NCI-H2107 (cell line): ENCODE measurements at places on chromosomes 4 and X.

DNA sequence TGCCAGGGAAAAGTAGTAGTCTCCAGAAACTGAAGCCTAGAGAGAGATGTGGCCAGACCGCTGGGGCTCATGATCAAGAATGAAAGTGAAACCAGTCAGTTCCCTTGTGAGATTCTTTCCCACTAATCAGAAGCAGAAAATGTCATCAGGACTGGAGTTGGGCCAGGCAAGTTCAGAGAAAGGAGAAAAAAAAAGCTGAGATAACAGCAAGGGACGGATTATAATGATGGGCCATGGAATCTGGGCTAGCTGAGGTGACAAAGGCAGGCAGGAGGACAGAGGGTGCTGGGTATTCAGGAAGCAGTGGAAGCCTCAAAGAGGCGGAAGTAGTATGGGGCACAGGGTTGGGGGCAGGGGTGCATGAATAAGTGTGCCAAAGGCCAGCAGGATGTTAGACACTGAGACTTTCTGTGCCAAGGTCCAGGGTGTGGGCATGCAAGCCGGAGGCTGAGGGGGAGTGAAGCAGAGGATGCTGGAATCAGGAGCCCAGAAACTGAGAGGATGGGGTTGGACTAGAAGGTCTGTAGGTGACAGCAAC, 2.5 kb downstream of the CXorf38 start:
- peak; percentile 5 for DNase-seq

DNA sequence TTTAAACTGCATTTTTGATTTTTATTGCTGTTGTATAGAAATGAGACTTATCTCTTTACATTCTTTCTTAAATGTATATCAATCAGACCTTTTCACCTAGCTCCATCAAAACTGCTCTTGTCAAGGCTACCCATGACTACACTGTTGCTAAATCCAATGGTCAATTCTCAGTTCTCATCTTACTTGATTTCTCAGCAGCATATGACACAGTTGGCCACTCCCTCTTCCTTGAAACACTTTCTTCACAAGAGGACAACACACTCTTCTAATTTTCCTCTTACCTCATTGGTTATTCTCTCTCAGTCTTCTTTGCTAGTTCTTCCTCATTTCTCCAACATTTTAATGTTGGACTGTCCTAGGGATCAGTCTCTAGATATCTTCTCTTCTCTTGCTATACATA, 94.1 kb upstream of the CITED1 start:
- no peak for DNase-seq

GRCh38 chrX:32868524-32868895, 342.8 kb downstream of the DMD start:
- DNase-seq = no peak

DNA sequence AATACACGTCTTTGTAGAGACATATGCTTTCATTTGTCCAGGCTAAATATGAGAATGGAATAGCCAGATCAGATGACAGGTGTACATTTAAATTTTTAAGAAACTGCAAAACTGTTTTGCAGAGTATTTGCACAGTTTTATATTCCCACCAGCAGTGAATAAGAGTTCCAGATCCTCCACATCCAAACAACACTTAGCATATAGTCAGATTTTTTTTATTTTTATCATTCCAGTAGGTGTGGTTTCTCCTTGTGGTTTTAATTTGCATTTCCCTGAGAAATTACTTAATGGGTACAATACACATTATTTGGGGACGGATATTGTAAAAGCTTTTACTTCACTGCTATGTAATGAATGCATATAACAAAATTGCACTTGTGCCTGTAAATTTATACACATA, 56.7 kb upstream of the IRF2 start:
- no peak for DNase-seq

- no peak for DNase-seq
These were observed 22.3 kb downstream of the GAK start for GRCh38 chr4:909821-910220.

DNA sequence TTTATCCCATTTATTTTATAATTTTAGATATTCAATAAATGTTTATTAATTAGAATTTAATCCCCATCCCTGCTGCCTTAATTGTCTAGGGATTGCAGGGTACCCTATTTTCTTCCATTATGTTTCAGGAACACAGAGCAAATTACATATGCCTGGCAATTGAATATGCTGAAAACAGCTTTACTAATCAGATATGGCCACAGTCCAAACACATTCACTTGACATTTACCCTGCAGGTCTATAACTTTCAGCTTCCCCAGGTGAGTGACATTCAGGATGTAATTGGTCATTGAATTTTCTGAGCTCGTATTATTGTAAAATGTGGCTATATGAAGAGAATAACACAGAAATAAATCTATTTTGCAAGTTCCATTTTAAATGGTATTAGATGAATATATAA, 218.7 kb upstream of the NDST4 start:
- no peak for DNase-seq

- no peak for DNase-seq
These were observed 13.5 kb downstream of the PRKX start for GRCh38 chrX:3699821-3700381.

DNA sequence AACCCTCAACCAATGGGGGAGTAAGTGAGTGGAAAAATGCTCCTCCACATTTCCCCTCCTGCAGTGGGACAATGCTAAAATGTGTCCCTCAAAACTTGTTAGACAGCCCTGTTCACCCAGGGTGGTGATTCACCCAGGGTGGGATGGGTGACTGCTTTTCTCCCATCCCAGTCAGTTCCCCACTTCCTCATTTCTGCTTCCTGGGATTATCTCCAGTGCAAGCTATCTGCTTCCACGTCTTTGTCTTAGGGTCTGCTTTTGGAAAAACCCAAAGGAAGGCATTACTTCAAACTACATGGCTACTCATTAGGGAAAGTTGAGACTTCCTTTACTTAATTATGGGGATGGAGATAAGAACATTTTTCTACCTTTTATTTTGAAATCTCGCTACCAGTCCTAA, 45.5 kb downstream of the ETNPPL start:
- no peak for DNase-seq

DNA sequence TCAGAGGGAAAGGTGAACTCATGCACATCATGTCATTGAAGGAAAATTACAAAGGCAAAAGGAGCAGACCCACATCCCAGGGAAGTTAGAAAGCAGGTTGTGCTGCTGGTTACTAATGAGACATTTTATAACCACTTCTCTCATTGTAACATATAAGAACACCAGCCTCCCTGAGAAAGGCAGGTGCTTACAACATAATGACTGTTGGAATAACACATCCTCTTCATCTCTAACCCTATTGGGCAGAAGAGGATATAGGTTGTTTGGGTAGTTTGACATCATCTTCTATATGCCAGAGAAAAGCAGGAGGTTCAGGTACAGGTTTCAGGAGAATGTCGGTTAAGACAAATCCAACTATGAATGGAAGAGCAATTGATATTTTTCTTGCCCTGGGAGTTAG, 77.6 kb downstream of the MAOA start:
- DNase-seq = no peak

- DNase-seq = no peak
These were observed 97.4 kb upstream of the MYOZ2 start for GRCh38 chr4:119038116-119038841.

DNA sequence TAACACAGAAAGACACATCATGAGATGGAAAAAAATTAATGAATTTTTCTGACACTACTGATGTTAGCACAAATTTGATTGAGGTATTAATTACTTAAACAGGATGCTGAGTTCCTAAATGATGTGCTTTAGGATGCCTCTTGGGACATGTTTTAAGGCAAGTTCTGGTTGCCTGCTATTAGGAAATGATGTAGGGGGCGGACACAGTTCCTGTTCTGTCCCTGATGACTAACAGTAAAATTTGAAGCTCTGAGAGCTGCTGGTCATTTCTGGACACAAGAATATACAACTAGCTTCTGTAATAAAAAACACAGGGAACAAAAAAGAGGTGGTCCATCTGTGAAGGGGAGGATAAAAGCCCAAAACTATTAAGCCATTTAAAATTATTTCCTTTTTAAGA, 163.2 kb upstream of the ETNPPL start:
- DNase-seq = no peak

DNA sequence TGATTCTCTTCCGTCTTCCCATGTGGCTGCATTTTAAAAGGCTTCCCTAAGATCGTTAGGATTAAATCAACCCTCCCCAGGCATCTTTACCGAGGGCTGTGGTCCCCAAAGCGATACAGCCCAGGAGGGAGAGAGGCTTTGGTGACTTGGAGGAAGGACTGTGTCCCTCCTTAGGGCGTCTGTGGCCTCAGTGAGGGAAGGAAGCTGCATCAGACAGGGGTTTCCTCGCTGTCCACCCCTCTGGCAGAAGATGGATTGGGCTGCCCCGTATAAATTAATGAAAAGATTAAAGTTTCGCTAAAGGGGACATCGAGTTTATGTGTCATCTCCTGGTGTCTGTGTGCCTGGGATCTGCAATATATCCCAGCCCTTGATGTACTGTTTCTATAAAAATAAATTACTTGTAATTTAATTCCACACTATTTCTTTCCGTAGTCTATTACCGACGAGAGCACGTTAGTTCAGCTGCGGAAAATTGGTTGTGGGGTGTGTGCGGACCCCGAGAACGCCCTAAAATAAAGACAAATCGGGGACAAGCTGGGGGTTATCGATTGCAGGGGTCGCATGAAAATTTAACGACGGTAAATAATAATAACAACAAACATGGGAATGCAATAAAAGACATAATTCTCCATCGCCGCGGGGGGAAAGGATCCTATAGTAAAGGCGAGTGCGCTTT, 6.5 kb downstream of the SHOX start:
- no peak for DNase-seq

GRCh38 chrX:97743014-97743413, 859.3 kb downstream of the RPA4 start:
- DNase-seq = no peak

DNA sequence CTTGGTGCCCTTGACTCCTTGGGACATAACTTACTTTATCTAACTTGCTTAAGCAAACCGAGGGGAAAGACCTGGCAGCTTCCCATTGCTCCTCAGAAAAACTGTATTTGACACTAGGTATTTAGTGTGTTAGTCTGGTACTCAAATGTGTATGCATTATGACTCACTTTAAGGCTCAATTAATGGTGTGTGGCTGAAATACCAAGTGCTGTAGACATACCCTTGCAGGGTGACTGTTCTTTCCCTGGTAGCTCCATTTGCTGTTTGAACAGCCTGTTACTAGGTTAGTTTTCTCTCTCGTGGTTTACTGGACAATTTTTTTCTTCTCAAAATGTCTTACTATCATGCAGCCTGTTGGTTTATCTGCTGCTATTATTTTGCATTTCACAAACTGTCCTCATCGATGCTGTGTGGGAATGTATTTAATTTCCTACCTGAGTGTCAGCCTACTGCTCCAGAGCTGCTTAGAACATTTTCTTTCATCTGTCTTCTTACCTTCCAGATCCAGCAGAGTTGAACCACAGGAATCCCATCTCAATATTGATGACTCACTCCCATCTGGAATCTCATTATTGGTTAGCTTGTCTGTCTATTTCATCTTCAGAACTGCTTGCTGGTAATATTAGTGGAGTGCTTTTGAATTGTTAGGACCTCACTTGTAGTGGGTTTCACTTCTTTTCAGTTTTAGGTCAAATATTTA, 158.0 kb upstream of the FAT1 start:
- DNase-seq = no peak

- DNase-seq = no peak
These were observed 183.9 kb downstream of the CPEB2 start for GRCh38 chr4:15186149-15186548.

DNA sequence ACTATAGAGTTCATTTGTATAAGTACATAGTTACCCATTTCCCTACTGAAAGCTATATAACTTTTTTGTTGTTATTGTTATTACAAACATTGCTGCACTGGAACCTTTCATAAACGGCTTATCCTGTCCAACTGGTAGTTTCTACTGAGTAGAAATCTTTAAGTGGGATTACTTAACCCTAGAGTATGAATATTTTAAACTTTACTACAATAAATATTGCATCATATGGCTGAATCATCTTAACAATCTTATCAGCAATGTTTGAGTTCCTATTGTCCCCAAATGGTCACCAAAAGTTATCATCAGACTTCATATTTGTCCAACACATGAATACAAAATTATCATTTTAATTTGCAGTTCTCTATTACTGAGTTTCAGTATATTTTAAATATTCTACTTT, 40.5 kb downstream of the LCORL start:
- DNase-seq = no peak

GRCh38 chrX:100600758-100601157, 16.0 kb downstream of the TNMD start:
- DNase-seq = no peak

DNA sequence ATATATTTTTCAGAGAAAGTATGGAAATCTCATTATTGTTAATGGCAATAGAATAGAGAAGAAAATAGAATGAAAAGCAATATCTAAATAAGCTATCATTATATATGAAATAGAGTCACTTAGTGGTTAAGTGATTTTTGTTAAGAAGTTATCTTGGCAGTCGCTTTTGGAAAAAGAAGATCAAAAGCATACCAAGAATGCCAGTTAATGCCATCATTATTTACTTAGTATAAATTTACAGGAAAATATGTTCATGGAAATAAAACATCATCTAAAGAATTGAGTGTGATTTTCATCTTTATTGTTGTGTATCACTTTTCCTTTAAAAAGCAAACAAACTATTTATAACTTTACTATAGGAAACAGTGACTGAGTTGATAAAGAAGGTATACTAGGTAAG, 85.3 kb upstream of the GPR101 start:
- DNase-seq = no peak

- no peak for DNase-seq
These were observed 2.4 kb upstream of the BCORL1 start for GRCh38 chrX:129980001-129980401.

DNA sequence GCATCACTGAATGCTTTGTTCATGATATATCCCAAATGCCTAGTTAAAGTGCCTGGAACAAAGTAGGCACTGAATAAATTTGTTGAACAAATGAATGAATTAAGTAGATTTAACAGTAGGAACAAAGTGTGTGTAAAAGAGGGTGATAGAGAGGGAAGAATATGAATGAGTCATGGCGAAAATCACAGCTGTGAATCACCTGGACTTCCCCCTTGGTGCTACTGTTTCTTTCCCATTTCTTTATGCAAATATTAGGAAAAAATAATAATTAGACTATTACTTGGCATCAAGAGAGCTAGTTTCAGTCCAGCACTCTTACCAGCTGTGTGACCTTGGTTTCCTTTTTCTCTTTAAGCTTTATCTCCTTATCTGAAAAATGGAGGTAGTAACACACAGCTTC, 9.2 kb downstream of the SPIN3 start:
- DNase-seq = no peak

DNA sequence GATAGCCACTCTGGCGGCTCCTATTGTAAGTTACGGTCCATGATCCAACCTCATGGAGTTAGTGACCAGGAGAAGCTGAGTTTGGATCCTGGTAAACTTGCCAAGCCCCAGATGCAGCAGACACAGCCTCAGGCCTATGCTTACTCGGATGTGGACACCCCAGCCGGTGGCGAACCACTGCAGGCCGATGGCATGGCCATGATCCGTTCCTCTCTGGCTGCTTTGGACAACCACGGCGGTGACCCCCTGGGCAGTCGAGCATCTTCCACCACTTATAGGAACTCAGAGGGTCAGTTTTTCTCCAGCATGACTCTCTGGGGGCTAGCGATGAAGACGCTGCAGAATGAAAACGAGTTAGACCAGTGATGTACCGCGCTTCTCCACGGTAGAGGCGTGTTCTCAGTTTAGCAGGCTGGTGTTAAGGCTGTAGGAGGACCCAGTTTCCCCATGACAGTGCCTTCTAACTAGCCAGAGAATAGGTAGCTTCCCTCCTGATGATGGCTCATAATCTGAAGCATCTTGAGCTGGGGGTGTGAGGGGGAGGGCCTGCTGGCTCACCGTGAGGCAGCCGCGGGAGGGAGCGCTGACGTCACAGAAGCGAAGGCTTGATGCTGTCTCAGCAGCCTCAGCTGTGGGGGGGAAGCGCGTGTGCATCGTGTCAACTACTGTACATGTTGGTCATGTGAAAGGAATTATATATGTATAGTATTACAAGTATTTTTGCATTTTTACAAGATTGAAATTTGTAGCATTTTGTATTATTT, 31.1 kb downstream of the ZBTB49 start:
- DNase-seq = no peak
